ENCODE measurements at places on chromosomes 3 and 15.

- DNase-seq: no peak
Observed at GRCh38 chr15:77633913-77634265, 1.2 kb upstream of the LINGO1 start.

- DNase-seq: no peak
Observed at GRCh38 chr3:179646177-179646576, 6.7 kb upstream of the USP13 start.

GRCh38 chr3:132079147-132079546 is 44.3 kb upstream of the CPNE4 start:
- no peak for DNase-seq

GRCh38 chr3:59526999-59527398 is 477.2 kb upstream of the CFAP20DC start:
- no peak for DNase-seq

DNA sequence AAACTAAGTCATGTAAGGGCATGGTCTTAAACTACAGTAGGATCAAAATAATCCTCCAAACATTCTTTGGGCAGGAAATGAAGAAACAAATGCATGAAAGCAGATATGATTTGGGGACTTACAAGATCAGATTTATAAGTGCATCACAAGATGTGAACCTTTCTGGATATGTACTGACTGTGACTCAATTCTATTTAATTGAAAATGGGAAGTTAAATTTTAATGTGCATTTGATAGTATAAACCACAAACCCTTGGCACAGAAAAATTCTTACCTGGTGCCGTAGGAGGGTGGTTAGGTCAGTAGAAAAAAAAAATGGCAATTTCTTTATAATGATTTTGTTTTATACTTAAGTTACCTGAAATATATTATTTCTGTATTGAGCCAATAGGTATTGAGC is 262.5 kb upstream of the TGFBR2 start:
- DNase-seq: no peak

DNA sequence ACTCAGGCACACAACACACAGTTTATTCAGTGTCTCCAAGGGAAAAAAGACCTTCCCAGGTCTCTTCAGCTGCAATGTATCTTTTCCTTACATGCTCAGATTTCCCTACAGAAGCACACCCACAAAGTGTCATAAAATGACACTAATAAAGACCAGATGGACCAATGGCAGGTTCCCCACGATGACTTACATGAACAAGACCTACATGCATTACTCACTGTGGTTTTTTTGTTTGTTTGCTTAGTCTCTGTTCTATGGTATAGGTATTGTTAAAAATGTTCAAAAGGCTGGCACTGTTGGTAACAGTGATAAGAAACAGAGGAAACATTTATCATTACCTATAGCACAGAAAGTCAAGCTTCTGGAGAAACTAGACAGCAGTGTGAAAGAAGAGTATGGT is 318.2 kb upstream of the TMCO5A start:
- no peak for DNase-seq

GRCh38 chr3:54079314-54079713 is 43.0 kb upstream of the CACNA2D3 start:
- DNase-seq: no peak

DNA sequence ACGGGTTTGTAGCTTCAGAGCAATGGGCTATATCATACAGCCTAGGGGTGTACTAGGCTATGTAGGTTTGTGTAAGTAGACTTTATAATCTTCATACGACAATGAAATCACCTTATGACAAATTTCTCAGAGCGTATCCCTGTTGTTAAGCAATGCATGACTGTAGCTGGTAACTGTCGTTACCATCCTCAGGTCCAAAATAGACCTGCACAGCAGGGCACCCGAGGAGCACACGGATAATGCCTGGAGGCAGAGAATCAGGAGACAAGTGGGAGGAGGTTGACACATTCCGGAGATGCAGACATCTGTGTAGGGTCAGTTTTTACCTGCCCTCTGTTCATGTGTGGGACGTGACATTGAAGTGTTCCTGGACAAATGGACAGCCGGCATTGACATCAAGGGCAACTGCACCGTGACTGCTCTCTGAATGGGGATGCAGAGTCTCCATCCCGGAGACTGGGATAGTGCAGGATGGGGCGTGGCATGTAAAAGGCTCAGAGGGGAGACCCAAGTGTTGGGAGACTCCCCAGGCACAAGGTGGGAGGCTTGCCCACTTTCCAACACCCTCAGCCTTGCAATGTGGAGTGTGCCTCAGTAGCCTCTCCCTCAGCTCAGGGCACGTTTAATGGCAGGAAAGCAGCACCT is 45.9 kb upstream of the PGPEP1L start:
- DNase-seq: no peak
